ENCODE measurements at places on chromosomes 1 and 21.

- DNase-seq: no peak
Observed at GRCh38 chr1:2468041-2468472, 8.0 kb upstream of the PLCH2 start.

- no peak for DNase-seq
Observed at GRCh38 chr1:34763142-34763781, 3.7 kb downstream of the GJB4 start.

DNA sequence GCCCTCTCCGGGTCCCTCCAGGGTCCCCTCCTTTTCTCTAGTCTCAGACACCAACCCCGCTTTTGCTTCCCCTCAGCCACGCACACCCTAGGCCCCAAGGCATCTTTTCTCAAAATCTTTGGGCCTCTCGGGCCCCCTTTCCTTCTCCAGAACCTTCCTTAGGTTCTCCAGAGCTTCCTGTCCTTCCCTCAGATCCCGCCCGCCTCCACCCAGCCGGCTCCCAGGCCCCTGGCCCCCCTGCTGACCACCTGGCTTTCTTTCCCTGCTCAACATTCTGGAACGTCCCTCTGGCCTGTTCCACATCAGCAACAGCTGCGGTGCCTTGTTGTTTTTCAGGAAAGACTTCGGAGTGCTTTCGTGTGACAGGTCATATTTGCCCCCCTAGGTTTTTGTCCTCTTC is 1.2 kb downstream of the ZDHHC18 start:
- no peak for DNase-seq

DNA sequence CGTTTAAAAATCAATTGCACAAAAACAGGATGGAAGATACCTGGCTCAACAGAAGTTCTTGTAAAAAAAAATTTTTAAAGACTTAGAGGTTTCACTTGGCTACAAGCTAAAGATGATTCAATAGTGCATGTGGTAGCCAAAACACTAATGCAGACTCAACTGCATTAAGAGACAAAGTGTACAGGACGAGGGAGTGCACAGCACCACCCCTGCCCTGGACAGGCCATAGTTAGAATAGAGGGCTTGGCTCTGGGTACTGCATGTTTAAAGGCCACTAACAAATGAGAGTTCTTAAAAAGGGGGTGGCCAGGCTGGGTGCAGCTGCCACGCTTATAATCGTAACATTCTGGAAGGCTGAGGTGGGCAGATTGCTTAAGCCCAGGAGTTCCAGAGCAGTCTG is 7.9 kb downstream of the ACKR1 start:
- no peak for DNase-seq

DNA sequence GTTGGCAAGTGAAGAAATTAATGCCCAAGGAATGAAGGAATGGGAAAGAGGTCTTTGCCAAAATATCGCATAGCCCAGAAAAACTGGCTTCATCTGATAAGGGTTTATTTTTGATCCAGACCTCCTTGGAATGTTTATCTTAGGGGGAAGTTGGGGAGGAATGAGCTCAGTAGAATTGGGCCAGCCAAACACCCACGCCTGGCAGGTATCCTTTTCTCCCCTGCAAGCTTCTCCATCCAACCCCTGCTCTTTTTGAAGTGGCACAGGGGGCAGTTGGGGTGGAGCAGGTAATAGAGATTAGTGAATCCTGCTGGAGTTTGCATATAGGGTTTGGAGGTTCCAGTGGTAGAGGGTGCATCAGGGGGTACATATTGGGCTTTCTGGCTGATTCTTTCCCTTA is 21.1 kb downstream of the INTS3 start:
- no peak for DNase-seq

DNA sequence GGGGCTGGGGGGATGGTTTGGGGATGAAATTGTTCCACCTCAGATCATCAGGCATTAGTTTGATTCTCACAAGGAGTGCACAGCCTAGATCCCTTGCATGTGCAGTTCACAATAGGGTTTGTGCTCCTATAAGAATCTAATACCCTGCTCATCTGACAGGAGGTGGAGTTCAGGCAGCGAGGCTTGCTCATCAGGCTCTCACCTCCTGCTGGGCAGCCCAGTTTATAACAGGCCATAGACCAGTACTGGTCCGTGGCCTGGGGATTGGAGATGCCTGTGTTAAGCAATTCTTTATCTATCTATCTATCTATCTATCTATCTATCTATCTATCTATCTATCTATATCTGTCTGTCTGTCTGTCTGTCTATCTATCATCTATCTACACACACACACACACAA is 525.3 kb upstream of the DAB1 start:
- DNase-seq: no peak

DNA sequence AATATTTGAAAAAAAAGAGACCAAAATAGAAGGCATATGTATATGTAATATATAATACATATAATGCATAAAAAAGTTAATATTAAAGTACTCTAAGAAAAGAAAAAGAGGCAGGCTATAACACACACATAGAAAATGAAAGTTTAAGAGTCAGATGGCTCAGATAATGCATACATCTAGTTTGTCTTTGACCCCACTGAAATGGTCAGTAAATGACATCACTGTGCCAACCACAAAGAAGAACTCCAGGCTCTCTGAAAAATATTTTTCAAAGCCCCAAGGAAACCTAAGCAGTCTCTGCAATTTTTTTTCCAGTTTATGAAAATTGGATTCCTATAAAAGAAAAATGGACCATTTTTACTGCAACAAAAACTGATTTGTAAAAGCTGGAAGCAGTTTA is 55.4 kb upstream of the SCYL3 start:
- DNase-seq: no peak

- no peak for DNase-seq
Observed at GRCh38 chr1:27833470-27833869, 2.9 kb downstream of the PPP1R8 start.

DNA sequence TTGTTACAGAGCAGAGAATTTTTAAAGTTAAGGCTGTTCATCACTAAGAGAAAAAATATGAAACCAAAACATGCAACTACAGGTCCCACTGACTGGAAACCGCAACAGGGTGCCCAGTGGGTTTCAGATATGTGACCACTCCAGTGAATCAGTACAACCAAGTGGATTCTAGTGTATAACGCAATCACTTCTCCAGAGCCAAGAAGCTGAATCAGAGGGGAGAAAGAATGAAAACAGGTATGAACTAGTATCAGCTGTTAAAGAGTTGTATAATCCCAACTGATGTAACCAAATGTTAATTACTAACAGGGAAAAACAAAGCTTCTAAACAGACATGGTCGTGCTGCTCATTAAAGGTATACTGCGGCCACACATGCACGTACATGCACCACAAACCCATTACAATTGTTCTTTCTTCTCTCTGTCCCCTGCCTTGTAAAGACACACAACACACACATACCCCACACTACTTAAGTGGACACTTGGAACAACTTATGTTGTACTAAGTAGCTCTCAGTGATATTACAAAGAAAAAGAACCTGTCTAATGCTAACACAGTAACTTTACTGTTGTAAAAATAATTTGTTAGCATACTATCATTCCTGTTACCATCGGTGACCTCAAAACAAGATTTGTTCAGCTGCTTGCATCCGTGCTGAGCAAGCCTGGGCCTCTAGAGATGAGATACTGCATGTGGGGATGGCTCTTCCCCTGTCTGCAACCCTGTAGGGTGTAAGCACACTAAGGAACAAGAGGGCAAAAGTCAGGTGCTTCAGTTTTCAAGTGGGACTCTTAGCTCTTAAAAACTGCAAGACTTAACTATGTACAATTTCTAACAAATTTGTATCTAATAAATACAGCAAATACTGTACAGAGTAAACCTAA is 74.2 kb downstream of the PTPN14 start:
- no peak for DNase-seq

DNA sequence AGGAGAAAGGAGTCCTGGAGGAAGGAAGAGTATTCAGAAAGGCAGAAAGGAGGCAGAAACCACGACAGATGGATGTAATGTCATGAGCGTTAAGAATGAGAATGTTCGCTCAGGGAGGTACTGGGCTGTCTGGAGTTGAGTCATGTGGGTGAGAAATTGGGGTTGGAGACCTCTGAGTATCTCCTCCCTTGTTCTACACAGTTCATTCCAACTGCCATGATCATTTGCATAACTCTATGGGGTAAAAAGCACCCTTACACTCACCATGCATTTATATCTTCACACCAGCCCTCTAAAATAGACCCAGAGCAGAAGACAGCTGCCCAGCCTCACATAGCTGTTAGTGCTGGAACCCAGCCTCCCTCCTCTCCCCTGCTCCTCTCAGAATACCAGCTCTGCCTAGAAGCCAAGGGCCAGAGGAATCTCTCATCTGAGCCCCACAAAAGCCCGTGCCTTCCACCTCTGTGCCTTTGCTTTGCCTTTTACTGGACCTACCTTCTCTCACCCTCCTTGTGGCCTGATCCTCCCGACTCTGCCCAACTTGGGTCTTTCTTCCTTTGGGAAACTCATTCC is 85.2 kb downstream of the BEND5 start:
- DNase-seq: no peak

GRCh38 chr1:62307446-62307845 is 11.8 kb downstream of the KANK4 start:
- DNase-seq: no peak

GRCh38 chr1:188551176-188551575 is 1722.4 kb downstream of the PLA2G4A start:
- no peak for DNase-seq

DNA sequence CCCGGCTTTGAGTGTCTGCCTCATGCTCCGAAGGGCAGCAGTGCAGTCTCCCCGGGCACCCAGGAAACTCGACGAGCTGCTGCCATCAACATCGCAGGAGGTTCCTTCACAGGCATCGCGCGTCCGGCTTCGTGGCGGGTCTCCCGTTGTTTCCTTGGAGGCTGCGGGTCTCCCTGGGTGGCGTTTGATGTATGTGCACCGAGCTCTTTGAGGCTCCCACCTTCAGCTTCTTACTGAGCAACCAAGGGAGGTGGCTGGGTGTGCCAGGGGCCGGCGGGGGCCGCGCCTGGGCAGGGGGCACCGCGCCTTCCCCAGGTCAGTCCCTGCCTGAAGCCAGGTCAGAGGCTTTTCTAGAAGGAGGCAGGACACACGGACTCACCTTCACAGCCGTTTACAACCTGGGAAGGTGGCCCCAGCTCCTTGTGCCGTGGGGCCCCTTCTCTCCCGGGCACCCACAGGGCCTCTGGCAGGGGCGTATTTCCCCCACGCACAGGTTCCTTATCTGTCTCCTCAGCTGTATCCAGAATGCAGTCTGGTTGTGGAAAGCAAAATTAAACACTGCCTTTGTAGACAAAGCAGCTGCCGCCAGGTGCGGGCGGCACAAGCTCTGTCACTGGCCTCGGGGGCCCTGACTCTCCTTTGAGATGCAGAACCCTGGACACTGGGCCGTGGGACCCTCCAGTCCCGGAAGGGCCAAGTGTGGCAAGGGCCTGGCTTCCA is 21.7 kb upstream of the PEX10 start:
- no peak for DNase-seq

DNA sequence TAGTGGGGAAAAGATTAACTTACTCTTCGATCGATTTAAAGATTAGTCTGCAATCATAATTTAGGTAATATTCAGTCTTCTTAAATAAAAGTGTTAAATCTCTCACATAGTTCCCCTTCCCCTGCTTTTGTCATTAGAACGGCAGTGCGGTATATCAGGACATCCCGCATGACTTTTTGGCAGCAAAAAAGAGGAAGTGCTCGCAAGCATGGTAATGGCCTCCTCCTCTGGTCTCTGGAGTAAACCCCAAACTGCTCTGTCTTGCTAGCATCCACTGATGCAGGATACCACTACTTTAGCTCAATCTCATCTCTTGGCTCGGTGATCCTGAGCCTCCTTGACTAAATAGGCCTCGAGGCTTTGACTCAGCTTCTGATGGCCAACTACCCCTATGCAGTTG is 78.7 kb upstream of the VAV3 start:
- no peak for DNase-seq

GRCh38 chr1:67833602-67833940 is 304 bp upstream of the GNG12 start:
- DNase-seq: no peak

GRCh38 chr1:167803358-167804207 is 81.8 kb downstream of the MPZL1 start:
- peak; percentile 92 for DNase-seq

DNA sequence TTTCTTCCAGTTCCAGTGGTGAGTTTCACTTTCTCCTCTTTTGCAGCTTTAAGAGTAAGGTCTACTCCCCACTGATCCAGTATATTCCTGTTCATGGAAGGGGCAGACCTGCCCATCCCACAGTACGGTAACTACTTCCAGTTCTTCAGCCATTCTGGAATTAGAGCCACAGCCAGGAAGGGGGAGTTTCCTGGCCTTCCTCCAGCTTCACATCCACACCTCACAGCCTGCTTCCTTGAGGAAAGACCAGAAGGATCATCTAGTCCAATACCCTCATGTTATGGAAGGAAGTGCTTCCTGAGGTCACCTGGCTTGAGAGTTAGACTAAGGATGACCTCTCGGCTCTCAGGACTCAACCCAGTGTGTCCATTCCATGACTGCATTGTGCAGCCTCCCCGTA is 597.8 kb downstream of the KIF26B start:
- no peak for DNase-seq

DNA sequence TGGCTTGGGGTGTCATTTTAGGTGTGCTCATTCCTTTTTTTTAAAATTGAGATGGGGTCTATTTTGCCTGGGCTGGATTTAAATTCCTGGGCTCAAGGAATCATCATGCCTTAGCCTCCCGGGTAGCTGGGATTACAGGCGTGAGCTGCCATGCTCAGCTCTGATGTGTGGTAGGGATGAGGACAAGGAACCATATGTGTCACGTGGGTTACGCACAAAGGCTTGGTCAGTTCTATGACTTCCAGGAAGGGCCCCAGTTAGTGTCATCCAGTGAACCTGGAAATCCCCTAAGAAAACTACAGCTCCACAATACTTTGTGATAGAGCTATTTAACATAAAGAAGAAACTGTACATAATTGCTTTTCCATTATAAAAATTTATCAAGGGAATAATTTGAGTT is 6.7 kb upstream of the METTL25B start:
- no peak for DNase-seq

DNA sequence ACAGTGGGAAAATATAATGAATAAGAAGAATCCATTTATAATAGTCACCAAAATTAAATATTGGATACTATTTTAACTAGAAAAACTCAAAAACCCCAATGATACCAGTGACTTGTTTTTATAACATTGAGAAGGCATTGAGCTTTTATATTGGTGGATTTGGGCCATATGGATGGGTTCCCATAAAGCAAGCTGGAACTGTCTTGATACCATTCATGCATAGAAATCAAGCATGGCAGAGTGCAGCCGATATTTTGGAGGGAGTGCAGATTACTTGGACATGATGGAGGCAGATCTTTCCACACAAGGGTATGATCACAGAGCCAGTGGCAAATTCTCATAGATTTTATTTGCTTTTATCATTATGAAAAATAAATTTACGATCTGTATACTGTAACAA is 3.8 kb upstream of the RWDD3 start:
- no peak for DNase-seq

Data from stimulated activated CD4-positive, alpha-beta T cell treated with anti-CD3 and anti-CD28 coated beads, Interleukin-4, amount 100 ng/mL, for 48 hours (primary cell).